ENCODE measurements at places on chromosomes 4 and X.

DNA sequence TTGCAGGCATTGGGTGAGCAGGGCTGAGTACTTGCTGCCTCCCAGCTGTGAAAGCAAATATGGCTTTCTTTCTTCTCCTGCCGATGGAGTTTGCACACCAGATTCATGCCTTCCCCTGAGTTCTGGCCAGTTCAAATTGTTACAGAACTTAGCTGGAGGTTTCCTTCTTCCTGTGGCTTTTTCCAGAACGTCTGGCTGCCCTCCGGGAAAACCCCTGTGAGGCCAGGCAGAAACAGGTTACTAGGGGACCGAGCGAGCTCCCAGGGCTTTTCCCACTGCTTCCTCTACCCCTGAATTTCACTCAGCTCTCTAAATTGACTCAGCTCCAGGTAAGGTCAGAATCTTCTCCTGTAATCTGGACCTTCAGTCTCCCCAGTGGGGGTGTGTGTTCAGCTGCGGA is 482.4 kb downstream of the C4orf33 start:
- no peak for DNase-seq

DNA sequence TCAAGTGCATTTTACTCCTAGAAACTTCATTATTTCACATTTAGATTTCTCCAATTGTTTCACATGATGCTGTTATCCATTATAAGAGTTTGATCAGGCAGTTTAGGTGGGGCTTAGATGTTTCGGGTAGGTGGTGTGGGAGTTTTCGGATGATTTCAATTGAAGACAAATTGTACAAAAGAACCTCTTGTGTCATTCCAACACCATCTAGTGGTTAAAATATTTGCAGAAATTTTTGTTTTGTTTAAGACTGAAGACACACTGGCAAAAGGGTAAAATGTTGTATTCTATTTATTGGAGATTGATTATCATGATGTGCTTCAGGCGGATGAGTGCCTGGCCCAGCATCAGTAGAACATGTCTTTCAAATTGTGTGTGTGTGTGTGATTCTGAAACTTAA is 212.7 kb downstream of the SH3BGRL start:
- DNase-seq = peak; percentile 5

DNA sequence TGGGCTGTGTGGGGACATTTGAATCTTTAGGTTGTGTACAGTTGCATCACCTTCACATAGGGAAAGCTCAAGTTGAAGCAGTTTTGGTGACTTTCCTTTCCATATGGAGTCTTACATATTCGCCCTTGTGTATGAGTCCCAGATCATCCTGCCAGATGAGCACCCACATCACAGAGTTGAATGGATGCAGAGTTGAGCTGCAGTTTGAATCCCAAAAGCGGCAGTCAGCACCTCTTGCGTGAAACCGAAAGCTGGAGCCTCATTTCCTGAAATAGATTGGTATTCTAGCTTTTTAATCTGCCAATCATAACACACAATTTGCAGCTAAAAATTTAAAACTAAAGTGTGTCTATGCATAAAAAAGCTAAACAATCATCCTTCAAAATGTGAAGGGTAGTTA is 162.9 kb upstream of the DIPK2B start:
- DNase-seq = no peak

DNA sequence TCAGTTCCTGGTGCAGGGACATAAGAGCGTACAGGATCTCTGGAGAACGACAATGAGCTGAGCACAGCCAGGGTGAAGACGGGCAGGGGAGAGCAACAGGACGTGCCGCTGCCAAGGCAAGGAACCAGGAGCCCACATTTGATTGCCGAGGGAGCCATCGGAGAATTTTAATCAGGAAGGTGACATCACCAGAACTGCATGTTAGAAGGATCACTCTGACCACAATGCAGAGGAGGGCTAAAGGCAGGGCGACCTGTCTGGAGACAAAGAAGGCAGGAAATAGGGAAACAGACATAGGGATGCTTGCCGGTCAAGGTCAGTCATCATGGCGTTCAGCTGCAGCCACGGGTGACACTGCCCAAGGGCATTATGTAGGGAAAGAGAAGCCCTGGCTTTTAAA is 81.4 kb downstream of the RBM47 start:
- no peak for DNase-seq

GRCh38 chrX:29107231-29107630 is 520.0 kb downstream of the IL1RAPL1 start:
- no peak for DNase-seq

DNA sequence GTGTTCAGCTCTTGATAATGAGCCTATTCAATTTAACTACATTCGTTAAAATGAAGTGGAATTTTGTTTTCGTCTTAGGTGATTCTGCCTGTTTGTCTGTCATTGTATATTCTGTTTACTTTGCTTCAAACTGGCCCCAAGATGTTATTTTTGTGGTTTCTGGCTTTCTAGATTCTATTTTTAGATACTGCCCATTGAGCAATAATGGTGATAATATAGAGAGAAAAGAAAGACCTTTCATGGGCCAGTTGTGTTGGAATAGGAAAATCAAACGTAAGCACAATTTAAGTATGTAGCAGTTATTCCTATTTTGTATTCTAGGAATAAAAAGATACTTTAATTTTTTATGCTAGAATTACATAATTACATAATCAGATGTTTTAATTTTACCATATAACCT is 4.0 kb downstream of the CDKN2AIP start:
- no peak for DNase-seq

DNA sequence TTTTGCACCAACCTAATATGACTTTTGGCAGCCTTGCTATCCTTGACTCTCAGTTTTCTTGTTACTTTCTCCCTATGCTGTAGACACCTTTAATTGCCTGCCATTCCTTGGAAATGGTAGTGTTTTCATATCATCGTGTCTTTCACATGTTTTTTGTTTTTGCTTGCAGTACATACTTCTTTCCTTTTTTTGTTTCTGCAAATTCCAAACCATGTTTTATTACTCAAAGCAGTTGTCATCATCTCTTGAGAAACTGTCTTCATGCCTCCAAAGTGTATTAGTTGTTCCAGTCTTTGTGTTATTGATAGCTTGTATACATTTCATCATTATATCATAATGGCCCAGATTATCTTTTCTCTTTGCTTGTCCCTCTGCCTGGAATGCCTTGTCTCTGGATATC is 57.1 kb downstream of the PDLIM5 start:
- DNase-seq = no peak

DNA sequence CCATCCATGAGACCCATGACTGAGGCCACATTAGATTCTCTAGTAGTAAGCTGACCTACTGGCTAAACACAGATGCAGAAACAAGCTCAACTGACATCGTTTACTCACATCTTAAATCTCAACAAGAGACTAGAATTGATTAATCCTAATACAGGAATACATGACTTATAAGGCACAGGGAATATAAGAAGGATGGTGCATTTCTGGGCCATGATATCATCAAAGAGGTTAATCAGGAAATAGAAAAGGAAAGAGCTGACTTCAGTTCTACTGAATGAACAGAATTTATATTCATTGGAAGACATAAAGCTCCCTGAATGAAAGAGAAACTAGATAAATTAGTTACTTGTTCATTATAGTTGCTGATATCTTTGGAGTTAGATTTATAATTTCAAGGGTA is 1406.5 kb downstream of the STIM2 start:
- no peak for DNase-seq

DNA sequence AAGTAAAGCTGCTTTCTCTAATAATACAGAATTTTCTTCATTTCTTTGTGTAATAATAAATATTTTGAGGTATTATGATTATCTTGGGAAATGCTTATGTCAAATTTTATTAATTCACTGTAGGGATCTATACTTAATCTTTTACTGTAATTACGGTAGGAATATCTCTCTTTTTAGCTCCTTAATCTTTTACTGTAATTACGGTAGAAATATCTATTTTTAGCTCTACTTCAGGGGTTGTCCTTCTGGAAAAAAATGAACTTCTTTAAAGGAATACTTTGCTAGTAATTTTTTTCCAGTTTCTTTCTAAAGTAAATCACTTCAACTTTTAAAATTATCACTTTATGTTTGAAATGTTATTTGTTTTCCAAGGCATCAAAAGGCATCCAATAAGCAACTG is 2229.4 kb upstream of the AGA start:
- DNase-seq = no peak

DNA sequence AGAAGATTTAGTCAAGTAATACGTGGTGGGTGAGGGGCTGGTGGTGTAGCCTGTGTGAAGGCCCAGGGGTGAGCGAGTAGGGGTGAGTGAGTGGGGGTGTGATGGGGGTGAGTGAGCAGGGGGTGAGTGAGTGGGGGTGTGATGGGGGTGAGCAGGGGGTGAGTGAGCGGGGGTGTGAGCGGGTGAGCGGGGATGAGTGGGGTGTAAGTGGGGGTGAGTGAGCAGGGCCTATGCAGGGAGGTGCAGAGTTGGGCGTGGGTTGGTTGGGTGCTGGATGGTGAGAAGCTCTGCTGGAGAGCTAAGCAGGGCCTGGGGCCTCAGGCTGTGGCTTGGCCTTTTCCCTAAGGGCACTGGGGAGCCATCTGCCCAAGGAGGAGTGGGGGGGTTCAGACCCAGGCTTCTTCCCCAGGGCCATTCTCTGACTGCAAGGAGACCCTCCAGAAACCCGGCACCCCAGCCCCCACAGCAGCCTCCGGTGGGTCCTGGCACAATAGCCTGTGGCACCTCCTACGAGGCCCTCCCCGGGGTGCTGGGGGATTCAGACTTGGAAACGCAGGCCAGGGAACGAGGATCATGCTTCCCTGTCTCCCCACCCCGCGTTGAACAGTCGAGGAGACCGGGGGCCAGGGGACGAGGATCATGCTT is 30.4 kb downstream of the SH3TC1 start:
- DNase-seq = no peak

DNA sequence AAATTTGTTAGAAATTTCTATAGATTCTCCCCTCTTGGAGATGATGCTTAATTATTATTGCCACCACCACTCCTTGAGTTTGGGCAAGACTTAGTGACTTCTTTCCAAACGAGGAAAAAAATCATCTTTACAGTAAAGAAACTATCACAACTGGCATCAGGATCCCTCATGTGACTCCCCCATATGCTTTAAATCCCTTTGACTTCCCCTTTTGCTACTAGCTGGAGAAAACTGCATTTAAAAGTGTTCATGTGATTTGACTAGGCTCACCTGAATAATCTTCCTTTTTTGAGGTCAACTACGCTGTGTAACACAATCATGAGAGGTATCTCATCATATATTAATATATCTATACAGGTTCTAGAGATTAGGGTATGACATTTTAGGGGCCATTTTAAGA is 30.3 kb upstream of the ENOX2 start:
- DNase-seq = peak; percentile 20

DNA sequence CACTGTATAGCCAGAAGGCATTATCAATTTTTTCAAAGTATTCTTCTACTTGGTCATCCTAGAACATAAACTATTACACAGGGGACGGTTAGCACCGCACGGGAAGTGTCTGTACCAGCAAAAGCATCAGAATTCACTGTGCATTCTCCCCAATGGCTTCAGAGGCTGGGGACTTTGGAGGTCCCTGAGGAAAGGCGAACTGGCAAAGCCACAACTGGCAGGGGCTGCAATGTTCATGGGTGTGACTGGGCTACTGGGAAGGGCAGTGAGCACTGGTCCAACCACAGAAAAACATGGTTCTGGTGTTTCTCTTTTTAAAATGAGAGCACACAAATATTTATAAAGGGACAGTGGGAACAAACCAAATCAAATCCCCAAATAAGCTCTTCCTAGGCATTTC is 83.5 kb downstream of the C4orf51 start:
- no peak for DNase-seq

- no peak for DNase-seq
Observed at GRCh38 chrX:135977611-135978010, 3.8 kb upstream of the MMGT1 start.

DNA sequence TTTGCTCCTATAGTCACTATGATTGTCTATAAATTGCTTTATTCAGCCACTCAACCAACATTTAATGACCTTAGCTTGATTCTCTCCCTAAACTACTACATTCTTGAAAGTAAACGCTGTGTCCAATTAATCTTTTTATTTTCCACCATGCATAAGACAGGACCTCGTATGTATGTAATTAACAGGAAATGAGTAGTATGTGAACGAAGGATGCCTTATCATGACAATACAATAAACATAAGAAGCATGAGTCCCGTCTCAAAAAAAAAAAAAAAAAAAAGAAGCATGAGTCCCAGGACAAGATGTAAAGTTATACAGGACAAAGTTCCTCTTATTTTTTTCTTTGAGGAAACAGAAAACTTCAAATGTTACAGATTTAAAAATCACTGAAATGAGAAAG is 92.5 kb downstream of the PPP3CA start:
- DNase-seq = no peak

- no peak for DNase-seq
Observed at GRCh38 chr4:76607266-76607799, 172.3 kb downstream of the SHROOM3 start.

- peak; percentile 9 for DNase-seq
Observed at GRCh38 chrX:31136144-31136611, 64.3 kb upstream of the FTHL17 start.
